ENCODE measurements at places on chromosomes 5 and 9. TPM values are rescaled to one million over a fixed set of nuclear protein-coding genes. Genes with fewer than 3 reads are reported as not detected.

The SLC46A2 gene
- not detected for polyA plus RNA-seq

The SMIM33 gene
- not detected for polyA plus RNA-seq

The GPBP1 gene
- polyA plus RNA-seq, result 24.3 TPM

DNA sequence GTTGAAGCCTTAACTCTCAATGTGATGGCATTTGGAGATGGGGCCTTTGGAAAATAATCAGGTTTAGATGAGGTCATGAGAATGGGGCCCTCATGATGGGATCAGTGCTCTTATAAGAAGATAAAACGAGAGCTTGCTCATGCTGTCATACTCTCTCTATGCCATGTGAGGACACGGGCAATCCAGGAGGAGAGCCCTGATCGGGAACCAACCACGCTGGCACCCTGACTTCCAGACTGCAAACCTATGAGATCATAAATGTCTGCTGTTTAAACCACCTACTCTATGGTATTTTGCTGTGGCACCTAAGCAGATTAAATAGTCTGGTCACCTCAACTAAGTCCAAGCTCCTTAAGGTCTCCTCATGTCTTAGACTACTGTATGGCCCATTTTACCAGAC lies 10.0 kb downstream of the HMGCS1 start:
- DNase-seq, result no peak

DNA sequence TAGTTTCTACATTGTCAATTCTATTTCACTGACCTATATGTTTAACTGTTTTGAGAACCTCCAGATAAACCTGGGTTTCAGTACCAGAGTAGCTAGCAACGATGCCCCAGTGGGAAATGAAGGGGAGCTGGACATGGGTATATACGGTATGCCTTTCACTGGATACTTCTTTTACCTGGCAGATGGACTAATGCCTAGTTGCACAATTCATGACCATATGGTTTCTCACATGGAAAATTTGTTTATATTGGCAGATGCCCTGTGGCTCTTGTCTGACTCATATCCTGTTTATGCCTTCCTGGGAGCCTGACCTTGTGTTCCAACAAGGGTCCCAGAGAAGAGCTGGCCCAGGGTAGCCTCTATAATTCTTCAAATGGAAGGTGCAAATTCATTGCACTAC lies 144.1 kb downstream of the MAT2B start:
- peak; percentile 62 for DNase-seq

DNA sequence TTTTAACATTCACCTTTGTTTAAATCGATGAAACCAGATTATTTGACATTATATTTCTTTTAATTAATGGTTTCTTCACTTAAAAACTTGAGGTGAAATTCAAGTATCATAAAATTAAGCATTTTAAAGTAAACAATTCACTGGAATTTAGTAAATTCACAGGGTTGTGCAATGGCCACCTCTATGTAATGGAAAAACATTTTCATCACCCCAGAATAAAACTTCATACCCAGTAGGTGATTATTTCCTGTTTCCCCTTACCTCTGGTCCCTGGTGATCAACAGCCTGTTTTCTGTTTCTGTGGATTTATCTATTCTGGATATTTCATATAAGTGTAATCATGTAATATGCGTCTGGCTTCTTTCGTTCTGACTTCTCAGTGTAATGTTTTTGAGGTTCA lies 27.2 kb downstream of the HSPA4 start:
- DNase-seq, result no peak

DNA sequence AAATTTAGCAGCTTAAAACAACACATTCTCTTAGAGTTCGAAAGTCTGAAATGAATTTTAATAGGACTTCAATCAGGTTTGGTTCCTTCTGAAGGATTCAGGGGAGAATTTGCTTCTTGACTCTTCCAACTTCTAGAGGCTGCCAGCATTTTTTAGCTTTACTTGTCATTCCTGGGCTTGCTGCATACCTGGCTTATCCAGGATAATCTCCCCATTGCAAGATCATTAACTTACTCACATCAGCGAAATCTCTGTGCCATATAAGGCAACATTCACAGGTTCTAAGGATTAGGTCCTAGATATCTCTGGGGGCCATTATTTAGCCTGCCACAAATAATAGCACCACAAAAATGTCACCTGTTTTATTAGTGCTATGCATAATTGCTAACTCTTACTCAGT lies 46.2 kb upstream of the PCSK5 start:
- no peak for DNase-seq

DNA sequence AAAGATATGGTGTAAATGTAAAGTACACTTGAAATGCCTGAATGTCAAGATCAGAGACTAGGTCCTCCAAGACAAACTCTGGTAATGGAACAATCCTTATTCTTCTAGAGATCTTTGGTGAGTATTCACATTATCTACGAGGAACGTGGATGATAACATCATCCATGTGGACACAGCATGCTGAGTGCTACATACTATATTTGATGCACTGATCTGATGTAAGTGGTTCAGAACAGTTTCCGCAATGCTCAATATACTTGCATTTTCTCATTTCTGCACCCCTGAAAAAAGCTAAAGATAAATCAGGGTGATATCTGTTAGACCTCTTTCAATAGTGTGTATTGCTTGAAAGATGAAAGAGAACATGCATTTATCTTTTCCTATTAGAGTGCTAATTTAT lies 226.8 kb downstream of the EFNA5 start:
- no peak for DNase-seq

DNA sequence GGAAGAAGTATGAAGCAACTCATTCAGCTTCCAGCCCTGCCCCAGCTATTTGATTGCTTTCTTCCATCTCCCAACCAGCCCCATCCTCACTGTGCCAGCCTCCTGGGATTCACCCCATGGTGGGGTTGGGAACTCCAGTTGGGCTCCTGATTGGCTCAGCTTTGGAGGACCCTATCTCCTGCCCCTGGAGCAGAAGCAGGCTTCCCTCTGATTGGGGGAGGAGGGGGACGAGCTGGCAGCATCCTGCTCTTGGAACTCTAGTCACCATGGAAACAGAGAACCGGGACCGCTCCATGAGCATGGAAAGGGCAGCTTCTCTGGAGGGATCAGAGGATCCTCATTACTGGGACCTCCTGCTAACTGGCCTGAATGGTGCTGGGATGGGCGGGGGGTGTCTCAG lies 2.6 kb downstream of the SLC6A7 start:
- DNase-seq, result no peak

DNA sequence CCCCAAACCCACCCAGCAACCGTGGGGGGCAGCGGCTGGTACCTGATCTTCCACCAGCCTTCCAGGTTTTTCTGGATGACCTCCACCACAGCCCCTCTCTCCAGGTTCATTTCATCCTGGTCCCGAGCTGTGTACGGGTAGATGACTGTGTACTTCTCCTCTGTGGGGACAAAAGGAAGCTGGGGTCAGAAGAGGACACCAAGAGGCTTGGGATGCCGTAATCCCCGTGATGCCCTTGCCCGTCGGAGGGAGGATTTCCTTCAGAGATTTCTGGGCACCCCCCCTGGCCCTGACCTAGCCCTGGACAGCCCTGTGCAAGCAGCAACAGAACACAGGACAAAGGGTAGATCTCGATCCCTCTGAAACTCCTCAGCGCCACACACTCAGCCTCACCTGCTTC lies 70.3 kb upstream of the UBTD2 start:
- no peak for DNase-seq

GRCh38 chr5:135397084-135397483 lies 1.9 kb downstream of the MACROH2A1 start:
- DNase-seq, result no peak

- DNase-seq, result no peak
Measured at GRCh38 chr5:76836585-76836984, 13.2 kb upstream of the S100Z start.

DNA sequence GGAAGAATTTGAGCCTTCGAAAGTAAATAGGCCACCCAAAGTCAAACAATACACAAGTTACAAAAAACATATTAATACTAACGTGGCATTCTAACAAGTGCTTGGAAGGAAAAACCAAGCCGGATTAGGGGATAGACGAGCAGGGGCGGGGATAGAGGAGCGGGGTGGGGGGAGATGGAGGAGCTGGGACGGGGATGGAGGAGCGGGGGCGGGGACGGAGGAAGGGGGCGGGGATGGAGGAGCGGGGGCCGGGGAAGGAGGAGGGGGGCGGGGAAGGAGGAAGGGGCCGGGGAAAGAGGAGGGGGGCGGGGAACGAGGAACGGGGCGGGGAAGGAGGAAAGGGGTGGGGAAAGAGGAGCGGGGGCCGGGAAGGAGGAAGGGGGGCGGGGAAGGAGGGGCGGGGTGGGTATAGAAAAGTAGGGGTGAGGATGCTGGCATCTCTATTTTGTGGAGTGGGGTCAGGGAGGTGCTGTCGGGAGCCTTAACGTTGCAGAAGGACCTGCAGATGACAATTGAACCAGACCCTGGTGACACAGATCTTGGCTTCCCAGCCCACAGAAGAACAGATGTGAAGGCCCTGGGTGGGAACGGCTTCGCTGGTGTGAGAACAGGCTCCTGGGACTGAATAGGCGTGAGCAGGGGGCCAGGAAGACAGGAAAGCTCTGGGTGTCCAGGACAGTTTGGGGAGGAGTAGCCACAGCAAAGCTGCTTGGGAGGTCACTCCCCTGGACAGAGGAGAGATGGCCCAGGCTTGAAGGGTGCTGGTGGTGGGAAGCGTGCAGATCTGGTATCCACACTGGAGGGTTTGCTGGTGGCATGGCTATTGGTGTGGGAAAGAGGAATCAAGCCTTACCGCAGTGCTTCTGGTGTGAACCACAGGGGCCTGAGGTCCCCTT lies 233.3 kb upstream of the DAP start:
- no peak for DNase-seq

Data from IMR-90 (cell line).